DMS79 (cell line): ENCODE measurements at places on chromosomes 12 and 14.
A peak's percentile ranks its signal among the peaks of the same experiment; 100 is the strongest.

GRCh38 chr14:90649083-90649482 lies 167.1 kb downstream of the TTC7B start:
- peak; percentile 73 for DNase-seq

DNA sequence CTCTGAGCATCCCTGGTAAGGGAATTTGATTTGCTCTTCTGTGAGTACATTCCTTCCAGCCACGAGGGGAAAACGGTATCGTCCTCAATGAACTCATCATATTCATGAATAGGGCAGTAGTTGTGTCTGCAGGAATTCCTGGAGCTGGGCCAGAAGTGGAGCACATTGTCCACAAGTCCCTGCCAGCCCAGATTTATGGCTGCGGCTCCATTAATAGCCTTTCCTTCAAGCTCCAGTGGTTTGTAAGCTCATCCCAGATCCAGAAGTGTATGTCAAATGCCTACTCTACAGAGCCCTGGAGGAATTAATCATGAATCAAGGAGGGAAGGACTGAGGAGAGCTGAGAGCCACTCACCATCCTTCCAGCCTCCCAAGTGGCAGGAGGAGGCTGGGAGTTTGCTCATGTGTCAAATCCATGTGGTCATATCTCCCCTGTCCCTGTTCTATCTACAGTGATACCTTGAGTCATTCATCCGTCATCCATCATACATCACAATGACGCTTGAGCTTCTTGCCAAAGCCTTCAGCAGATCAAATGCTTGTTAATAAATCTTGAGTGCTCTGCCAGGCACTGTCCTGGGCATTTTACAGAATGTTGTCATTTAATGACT lies 65.5 kb downstream of the SVOP start:
- peak; percentile 98 for DNase-seq

DNA sequence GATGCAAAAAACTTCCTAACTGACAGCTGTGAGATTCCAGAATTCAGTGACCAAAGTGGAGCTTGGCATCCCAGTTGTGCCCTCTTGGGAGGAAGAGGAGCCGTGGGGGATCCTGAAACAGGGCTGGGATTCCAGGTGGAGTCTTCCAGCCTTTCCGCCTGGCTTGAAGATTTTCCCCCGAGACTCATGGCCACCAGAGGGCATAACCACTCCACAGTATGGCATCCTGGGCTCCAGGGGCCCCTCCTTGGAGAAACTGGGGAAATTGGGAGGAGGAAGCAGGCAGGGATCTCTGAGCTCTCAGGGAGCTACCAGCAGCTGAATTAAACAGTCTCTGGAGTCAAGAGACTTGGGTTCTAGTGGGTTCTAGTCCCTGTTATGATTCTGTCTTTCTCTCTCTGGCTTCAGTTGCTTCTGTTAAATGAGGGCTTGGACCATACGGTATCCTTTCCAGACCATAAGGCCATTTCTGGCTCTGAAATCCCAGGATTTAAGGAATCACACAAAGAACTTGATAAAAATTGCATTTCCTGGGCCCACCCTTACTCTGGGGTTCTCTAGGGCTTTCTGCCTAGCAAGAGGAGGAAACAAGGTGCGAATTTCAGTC lies 2.6 kb upstream of the TAMALIN start:
- no peak for DNase-seq

DNA sequence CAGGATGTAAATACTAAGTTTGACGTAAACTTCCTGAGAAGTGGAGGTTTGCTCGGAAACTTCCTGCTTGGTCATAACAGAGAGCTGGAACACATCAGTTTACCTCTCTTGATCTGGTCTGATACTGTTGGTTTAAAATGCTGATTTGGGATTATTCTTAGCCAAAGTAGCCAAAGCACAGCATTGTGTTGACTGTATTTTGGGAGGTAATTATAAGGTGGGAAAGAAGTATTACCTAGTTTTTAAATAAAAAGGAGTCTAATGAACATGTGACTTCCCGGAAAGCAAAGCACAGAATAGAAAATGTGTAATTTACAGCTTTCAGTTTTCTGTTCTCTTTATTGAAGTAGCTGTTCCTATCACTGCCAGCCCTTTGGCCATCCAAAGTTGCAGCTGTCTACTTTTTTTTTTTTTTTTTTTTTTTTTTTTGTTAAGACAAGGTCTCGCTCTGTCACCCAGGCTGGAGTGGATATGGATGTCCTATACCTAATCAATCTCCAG lies 52.2 kb upstream of the SRP54 start:
- no peak for DNase-seq

- DNase-seq, result no peak
Observed at GRCh38 chr14:60151715-60152114, 13.5 kb downstream of the DHRS7 start.

GRCh38 chr12:50397117-50397650 lies 775 bp upstream of the FAM186A start:
- no peak for DNase-seq

GRCh38 chr12:98369581-98369980 lies 145.8 kb upstream of the TMPO start:
- DNase-seq, result no peak

DNA sequence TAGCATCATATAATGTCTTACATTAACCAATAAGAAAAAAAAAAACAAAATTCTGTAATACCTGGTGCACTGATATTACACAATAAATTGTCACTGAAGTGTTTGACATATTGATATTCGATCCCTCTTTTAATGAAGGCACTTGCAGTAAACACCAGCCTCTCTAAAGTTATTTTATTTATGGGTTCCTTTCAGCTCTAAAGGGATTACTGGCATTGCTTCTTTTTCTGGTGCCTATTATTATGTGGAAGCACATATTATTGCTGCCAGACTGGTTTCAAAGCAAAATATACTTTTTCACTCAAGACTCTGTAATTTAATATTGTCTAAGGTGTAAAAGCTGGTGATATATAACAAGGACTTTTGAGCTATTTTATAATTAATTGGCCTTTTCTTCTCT lies 1090.5 kb downstream of the TRHDE start:
- DNase-seq, result no peak

- DNase-seq, result no peak
Observed at GRCh38 chr12:44848703-44849085, 27.4 kb downstream of the NELL2 start.

GRCh38 chr12:25864306-25865276 lies 93.9 kb upstream of the RASSF8 start:
- no peak for DNase-seq

DNA sequence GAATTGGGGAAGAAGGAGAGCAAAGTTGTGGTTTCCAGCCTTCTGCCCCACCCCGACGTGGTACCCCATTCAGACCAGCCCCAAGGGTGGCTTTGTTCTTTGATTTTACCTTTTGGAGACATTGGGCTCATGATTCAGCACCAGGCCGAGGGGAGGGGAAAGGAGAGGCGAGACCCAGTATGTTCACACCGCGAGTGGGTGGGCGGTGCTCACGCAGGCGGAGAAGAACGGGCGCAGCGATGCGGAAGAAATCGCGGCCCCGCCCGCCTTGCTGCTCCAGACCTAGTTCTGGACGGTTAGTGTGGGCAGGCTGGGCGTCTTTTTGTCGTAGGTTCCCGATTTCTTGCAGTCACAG lies 963 bp downstream of the ATL1 start:
- peak; percentile 85 for DNase-seq

GRCh38 chr14:74142523-74142922 lies 57.8 kb downstream of the LIN52 start:
- no peak for DNase-seq

DNA sequence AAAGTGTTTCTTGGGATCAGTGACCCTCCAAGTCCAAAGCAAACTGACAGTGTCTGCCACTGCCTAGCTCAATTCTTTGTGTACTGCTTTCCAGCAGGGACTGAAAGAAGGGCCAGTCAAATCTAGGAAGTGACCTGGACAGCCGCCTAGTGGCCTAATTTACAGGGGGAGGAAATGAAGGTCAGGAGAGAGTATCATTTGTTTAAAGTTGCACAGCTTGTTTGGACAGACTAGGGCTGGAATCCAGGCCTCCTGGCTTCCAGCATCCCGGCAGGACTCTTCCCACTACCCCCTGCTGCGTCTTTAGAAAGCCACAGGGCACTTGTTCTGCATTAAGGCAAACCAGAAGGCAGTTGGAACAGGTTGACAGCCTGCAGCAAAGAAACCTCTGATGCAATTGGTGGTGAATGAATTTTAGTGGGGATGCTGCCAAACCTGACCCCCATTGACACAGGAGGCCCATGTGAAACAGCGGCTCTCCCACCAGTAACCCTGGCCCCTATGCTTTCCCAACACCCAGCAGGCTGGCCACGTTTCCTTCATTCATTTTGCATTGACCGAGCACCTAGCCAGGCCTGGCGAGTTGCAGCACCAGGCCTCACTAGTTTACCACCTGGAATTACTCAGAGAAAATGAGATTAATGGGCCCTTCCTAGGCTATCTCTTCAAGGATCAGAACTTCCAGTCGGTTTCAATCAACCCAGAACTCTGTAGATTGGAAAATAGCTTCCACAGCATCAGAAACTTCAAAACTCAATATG lies 28.2 kb downstream of the GALNT16 start:
- peak; percentile 65 for DNase-seq

DNA sequence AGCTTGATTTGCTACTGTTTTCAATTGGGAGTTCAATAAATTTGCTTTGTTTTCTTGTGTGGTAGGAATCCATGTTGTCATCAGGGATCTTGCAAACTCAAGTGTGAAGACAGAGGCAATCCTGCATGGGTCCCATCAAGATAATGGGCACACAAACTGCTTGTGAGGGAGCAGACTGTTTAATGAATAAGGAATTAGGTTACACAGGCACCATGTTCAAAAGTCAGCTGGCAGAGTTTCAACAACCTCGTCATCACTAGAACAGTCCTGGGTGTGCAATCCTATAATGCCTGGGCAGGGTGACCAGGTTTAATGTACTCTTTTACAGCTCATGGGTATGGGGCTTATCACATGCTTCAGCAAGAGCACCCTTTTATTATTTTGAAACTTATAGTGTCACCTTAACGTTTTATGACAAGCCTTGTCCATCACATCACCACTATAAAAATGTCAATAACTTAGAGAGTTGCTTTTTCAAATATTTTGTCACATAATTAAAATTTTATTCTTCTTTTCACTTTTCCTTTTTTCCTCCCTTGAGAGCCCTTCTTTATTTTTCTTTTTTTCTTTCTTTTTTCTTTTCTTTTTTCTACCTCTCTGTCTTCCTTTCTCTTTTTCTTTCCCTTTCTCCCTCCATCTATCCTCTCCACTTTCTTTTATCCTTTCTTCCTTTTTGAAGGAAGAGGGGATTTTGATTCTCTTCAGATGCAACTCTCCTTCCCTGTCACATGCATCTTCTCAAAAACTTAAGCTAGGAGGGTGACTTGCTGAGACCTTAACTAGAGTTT lies 252.2 kb upstream of the ATP2B1 start:
- DNase-seq, result no peak

DNA sequence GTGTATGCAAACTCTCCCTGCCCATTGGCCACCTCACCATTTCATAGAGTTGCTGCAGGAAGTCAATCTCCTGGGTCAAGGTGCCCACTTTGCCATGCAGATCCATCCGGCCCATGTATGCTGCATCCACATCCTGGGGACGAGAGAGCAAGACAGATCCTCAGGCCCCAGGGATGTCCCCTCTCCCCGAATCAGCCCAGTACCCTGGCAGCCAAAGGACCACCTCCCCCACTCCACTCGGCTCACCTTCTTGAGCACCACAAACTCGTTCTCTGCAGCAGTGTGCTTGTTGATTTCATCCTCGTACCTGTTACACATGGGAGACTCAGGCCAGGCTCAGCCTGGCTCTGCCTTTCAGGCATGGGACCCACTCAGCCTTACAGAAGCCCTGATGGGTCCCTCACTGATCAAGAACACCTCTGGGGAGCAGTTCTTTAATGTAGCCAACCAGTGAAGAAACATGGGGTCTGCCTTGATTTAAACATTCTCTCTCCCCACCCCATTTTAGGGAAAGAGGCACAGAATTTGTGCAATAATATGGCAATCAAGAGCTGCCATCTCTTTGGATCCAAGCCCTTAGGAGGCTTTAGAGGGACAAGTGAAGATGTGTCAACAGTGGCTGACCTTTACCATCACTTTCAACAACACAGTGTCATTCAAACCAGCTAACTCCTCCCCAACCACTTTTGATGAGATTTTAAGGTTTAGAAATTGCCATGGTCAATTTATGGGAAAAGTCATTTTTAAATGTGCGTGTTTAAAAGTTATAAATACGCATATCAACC lies 3.9 kb downstream of the KRT79 start:
- DNase-seq, result no peak

DNA sequence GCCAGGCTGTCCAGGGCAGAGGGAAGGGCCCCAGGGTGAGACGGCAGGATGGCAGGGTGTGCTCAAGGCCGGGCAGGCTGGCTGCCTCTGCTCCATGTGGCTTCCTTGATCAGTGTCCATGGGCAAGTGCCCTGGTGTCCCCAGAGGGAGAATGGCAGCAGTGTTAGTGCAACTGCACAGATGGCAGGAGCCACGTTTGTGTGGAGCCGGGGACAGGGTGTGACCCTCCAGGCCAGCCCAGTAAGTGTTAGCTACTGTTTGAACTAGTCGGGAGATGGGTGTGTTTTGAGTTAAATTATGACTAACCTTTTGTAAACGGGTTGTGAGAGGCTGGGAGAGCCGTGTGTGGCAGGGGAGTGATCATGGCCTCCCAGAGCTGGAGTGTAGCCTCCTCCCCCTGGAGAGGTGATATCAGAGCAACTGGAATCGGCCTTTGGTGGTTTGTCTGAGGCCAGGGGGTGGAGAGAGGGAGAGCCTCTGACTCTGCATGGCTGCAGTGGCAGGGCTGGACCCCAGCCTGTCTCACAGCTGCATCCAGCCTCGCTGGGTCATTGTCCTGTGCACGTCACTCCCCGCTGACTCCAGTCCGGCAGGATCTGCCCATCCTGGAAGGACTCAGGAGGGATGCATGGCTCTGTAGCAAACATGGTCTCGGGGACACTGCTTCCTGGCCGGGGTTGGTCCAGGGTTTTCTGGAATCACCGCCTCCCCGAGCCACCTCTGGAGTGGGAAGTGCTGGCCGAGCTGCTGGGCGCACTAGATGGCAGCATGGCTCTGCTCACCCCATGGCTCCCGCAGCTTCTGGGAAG lies 27.8 kb downstream of the AACS start:
- no peak for DNase-seq

- DNase-seq, result no peak
Observed at GRCh38 chr12:4962539-4963486, 53.1 kb downstream of the KCNA1 start.

DNA sequence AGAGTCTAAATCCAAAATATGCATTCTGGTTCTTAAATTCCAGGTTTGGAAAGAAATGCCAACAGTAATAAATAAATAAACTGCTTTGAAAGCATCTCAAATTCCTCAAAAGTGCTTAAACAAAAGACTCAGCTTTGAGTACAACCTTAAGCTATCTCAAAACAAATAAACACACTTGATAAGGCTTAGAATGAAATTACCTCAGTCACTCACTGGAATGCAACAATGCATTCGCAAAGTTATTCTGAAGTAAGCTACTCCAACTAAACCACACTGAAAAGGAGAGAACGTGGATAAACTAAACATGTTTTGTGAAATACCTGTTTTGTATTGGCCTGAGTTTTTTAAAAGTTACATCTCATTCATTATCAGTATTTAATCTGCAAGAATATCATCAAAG lies 1.2 kb downstream of the SPTSSA start:
- no peak for DNase-seq

DNA sequence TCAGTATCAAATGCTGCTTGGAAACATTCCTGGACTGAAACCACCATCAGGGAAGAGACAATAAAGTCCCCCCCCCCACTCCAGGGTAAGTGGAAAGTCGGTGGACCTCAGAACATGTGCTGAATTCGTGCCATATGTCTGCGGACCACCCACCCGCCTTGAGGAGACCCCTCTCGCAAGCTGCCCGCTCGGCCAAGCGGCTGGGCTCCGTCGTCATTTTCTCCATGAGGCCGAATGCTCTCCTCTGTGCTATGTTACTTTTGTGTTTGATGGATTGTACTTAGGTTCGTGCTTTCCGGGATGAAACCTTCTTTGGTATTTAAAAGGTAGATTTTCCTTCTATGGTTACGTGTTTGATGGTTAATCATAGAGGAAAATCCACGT lies 136.2 kb upstream of the RTL1 start:
- DNase-seq, result no peak
